ENCODE measurements at places on chromosomes 5 and 9. TPM values are rescaled to one million over a fixed set of nuclear protein-coding genes. Genes with fewer than 3 reads are reported as not detected.

AGXT2 gene
- not detected for total RNA-seq

- DNase-seq, result no peak
Observed at GRCh38 chr9:27520986-27521385, 3.1 kb upstream of the IFNK start.

GRCh38 chr5:5880077-5880763 is 457.7 kb downstream of the ICE1 start:
- no peak for DNase-seq

GRCh38 chr5:178372142-178372571 is 139.6 kb upstream of the PHYKPL start:
- DNase-seq, result peak; percentile 58

- DNase-seq, result no peak
Observed at GRCh38 chr9:88802533-88802932, 188.7 kb upstream of the S1PR3 start.

SVEP1 gene
- 26.4 TPM for total RNA-seq

IRX1 gene
- total RNA-seq, result 1.6 TPM

DNA sequence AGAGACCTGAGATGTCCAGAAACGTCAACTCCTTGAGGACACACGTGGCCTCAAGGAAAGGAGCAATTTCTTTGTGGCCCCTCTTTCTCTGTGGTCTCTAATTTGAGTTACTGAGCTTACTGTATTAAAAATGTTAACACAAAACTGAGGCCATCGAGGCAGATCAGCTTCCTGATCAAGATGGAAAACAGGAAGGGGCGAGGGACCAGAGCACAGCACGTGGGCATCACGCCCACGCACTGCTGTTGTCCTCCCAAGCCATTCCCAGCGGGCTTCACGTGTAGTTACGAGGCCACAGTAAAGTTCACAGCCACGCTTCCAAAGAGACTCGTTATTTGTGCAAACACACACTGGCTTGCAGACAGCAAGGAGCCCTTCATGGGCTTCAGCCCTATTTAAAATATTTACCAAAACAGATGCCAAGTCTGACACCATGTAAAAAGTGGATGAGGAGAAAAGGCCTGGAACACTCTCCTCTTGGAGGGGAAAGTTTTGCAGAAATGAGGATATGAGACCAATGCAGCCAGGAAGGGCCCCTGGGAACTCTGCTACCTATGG is 149.5 kb downstream of the ROR2 start:
- no peak for DNase-seq

GRCh38 chr5:172768098-172768572 is 2.9 kb downstream of the DUSP1 start:
- DNase-seq, result no peak

DNA sequence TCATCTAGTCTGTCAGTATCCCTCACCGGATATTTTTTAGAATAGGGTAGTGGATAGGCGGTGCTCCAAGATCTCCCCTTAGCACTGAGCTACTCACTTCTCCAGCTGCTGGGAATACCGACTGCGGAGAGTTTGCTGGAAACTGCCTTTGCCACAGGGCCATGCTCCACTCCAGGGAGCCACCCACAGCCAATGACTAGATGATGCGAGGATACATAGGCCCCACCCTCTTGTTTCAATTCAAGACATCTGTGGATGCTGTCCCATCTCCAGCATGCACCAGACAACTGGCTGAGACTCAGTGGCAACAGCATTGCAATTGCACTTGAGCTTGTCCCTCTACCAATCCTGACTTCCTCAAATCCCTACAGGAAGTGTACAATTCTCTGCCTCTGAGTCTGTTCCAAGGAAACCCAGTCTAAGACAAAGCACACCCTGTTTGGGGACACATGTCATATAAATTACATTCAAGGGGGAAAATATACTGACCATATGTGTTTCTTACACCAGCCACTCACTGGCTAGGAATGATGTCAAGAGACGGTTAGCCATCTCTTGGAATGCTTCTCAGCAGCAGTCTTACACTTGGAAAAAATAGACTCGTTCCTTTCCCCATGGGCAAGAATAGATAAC is 312.6 kb upstream of the KIF2A start:
- DNase-seq, result no peak

- peak; percentile 80 for DNase-seq
Observed at GRCh38 chr5:10452768-10453331, 11.2 kb downstream of the ROPN1L start.

DNA sequence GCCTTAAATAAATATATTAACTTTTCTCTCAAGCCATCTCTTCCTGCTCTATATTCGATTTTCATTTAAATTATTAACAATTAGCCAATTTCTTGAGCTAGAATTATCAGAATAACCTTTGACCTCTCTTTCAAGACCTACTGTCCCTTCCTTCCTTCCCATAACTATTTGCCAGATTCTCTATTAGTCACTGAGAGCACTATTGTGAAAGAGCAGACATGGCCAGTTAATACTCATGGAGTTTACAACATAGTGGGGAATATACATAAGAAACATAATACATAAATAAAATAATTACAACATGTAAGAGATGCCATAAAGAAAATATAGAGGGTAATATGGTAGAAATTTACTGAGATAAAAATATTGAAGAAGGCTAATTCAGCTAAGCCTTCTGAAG is 72.1 kb upstream of the CHD1 start:
- no peak for DNase-seq

CDC20B gene
- not detected for total RNA-seq

- no peak for DNase-seq
Observed at GRCh38 chr5:89998519-89999305, 410.8 kb downstream of the CETN3 start.

SPTLC1 gene
- 91.9 TPM for total RNA-seq
